NK-92 treated with Interleukin-12 subunit alpha and Interleukin-12 subunit beta, amount 100 ng/mL, for 24 hours (cell line): ENCODE measurements at places on chromosomes 3 and 15.

- no peak for DNase-seq
Observed at GRCh38 chr3:130276203-130276803, 69.2 kb upstream of the COL6A5 start.

- DNase-seq = no peak
Observed at GRCh38 chr3:58646503-58646902, 20.1 kb downstream of the FAM3D start.

DNA sequence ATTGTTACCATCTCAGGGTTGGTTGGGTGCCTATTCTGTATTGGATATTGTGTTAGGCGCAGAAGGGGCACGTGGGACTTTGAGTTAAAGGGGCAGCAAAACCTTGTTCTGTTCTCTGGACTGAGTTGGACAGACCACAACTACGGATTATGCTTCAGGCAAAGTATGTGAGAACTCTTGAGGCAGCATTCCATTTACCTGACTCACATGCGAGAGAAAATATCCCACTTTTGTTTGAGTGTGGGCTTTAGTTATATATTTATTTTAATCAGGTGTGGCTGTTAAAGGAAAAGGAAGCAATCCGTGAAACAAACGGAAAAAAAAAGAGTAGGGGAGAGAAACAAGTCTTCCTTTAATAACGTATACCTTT lies 627 bp upstream of the PLS1 start:
- DNase-seq = no peak

DNA sequence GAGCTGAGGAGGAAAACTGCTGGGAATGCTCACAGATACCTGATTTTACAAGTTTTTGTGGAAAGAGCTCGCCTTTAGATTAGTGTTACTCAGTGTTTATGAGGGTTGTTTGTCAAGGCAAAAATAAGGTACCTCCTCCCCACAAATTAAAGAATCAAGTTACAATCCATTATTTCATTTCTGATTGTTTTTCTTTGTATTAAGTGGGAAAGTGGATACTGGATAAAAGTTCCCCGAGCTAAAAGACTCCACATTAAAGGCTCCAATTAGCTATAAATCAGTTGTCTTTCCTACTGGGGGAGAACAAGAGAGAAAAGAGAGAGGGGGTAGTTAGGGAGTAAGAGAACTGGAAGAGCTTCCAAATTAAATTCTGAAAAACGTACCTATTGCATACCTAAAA lies 1.9 kb downstream of the ALDH1A2 start:
- DNase-seq = no peak

DNA sequence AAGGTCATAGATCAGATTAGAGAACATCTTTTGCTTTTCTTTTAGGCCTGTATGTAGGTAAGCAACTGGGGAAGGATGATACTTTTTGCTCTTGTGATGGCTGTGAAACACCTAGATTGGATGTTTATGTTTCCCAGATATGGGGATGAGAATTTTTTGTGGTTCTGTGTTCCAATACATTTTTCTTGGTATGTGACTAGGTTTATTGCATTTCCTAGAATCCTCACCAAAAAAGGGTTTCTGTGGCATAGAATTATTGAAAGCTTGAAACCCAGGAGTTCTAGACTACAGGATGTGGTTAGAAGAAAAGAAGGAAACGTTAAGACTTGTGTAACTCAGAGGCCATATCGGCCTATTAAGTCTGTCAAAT lies 25.8 kb downstream of the OXNAD1 start:
- no peak for DNase-seq

GRCh38 chr15:63104727-63105126 lies 16.9 kb upstream of the LACTB start:
- no peak for DNase-seq

- no peak for DNase-seq
Observed at GRCh38 chr3:42430781-42431532, 20.5 kb upstream of the LYZL4 start.

- no peak for DNase-seq
Observed at GRCh38 chr3:184595726-184596125, 34.1 kb downstream of the EPHB3 start.

DNA sequence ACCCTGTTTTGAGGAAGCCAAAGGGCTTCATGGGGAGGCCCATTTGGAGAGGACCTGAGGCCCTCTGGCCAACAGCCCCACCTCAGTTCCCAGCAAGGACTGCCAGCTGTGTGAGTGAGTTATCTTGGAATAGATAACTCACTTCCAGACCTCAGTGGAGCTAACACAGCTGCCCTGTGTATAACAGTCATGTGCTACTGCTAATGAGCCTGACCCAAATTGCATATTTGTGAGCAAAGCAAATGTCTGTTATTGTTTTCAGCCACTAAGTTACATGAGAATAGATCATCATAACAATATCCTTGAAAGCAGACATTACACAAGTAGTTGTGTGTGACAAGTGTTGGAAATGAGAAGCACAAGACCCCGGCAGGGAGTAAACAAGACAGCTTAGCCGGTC lies 355.8 kb downstream of the MCTP2 start:
- DNase-seq = no peak

DNA sequence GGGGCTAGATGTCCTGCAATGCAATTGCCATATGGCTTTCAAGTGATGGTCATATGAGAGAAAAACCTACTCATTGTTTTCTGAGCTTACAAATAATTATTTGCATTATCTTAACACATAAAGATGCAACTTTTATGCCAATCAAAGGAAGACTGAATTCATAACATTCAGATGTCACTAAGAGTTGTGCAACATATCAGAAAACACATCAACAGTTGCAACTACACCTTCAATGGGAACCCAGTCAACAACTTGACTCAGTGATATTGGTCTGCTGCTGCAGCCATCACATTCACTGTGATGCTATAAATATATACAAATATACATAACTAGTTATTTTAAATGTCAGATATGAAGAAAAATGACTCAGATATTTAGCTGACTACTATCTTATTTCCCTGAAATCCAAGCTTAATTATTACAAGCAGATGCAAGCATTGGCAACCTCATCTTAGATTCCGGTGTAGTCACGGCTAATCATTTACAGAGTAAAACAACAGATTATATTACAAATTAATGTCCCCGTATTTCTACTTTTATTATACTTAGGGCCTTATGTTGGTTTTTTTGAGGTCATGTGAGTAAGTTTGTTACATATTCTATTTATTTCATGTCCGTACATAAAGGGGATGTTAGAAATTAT lies 23.7 kb downstream of the CNTN3 start:
- no peak for DNase-seq

- DNase-seq = no peak
Observed at GRCh38 chr3:4029135-4029534, 229.9 kb downstream of the LRRN1 start.

DNA sequence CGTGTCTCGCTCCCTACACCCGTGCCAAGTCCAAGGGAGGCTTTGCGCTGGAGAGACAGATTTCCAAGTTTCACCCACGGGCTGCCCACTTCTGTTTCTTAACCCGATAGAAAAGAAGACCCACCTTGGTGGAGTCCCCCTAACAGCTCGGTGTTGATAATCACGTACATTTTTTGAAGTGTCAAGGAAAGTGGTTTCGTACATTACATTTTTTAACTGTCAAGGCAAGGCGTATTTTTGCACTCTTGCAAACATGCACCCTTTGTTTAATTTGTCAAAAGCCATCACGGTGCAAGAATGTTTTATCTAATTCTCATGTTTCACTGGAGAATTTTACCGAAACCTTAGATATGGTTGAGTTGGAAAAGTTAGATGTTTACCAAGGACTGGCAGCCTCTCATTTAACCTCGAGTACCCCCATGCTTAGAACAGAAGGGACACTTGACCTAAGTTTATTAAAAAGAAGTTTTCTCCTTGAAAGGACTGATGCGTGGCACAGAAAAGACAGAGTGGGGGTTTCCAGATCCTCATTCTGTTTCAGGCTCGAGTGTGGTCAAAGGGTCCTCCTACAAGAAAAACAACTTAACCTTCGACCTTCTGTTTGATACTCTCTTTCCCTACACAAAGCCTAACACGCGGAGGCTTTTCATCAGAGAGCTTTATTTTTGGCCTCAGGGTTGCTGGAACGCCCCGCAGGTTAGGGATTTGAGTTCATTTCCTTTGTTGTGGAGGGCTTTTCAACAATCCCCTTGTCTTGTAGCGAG lies 882 bp downstream of the GXYLT2 start:
- no peak for DNase-seq

GRCh38 chr3:53707222-53707621 lies 139.0 kb downstream of the CHDH start:
- no peak for DNase-seq

DNA sequence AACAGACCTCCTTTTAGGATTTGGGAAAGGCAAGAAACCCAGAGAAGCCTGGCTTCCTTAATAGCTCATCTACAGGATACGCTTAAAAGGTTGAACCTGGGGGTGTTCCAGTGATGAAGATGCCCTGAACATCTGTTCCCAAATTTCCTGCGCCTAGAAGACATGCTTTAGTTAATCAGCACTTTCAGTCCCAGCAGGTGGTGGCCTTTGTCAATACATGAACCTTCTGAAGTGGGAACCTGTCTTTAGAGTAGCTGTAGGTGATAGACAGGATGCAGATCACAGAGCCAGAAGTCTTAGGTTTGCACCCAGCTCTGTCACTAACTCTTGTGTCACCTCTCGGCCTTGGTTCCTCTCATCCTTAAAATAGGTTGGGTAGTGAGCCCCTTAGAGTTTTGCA lies 149.7 kb upstream of the SYNPR start:
- no peak for DNase-seq

- no peak for DNase-seq
Observed at GRCh38 chr15:77371850-77372563, 47.9 kb downstream of the PEAK1 start.

- no peak for DNase-seq
Observed at GRCh38 chr3:37858742-37859141, 2.9 kb upstream of the CTDSPL start.
